PC-9 (cell line): ENCODE measurements at places on chromosomes 5 and 9. TPM values are rescaled to one million over a fixed set of nuclear protein-coding genes. Genes with fewer than 3 reads are reported as not detected.

DNA sequence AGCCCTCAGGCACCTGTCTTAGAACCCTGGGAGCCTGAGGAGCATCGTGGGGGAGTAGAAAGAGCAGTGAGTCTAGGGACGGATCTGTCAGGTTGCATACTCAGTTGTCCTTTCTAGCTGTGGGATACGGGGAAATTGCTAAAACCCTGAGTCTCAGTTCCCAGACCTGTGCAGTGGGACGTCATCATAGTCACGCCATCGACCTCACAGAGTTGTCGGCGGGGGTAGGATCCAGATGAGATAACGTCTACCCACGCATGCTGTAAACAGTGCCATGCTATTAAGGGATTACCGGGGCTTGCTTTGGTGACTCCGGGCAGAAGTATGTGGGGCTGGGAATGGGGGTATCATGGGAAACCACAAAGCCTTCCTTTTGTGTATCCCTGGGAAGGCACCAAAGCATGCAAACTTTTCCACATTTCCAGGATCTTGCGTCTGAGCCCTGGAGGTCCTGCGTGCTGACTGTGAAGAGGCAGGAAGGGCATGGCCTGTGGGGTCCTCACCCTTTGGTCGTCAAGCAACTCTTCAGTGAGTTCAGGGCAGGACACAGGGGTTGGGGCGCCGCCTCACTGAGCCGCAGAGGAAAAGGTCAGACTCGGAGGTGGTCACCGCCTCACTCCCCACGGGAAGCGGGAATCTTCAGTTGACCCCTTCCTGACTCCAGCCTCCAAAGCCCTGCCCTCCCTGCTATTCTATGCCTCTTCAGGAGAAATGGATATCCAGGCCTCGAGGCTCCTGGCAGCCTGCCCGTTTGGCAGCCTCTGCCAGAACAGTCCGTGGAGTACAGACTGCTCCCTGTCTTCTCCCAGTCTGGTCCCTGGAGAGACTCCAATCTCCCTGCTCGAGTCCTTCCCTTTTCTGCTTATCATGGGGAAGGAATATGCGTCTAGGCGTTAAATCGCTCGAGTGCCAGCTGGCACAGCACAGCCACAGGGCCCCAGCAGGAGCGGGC, 186.8 kb upstream of the KLF9 start:
- no peak for DNase-seq

DNA sequence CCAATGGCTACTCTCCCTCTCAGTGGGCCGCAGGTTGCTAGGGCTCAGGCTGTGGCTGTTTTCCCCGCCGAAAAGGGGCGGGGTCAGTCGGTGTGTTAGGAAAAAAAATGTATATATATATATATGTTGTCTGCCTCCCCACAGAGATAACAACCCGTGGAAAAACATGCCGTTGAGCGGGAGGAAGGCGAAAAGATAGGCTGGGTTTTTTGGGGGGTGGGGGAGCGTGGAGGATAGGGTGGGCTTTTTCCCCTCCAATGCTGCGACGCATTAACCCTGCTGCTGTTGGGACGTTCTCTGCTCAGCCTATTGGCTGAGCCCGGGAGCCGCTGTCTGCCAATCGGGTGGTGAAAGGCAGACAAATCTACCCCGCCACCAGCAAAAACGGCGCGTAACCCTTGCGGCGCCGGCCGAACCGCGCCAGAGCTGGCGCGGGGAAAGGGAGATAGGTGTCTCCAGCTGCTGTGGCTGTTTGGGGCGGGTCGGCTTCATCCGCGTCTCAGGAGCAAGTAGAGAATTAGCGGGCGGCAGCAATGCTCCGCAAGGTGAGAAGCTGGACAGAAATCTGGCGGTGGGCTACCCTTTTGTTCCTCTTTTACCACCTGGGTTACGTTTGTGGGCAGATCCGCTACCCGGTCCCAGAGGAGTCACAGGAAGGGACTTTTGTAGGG, at the start of gene PCDHGC4:
PCDHGC4 (plus strand) TSS at position 390 of the 671 bp plus-strand sequence; CDS start at position 534, 144 bp downstream.
- no peak for DNase-seq

GRCh38 chr5:97726106-97726505, 543.1 kb upstream of the RIOK2 start:
- DNase-seq = no peak

Gene CDC20B
- total RNA-seq = not detected in 2 replicates

DNA sequence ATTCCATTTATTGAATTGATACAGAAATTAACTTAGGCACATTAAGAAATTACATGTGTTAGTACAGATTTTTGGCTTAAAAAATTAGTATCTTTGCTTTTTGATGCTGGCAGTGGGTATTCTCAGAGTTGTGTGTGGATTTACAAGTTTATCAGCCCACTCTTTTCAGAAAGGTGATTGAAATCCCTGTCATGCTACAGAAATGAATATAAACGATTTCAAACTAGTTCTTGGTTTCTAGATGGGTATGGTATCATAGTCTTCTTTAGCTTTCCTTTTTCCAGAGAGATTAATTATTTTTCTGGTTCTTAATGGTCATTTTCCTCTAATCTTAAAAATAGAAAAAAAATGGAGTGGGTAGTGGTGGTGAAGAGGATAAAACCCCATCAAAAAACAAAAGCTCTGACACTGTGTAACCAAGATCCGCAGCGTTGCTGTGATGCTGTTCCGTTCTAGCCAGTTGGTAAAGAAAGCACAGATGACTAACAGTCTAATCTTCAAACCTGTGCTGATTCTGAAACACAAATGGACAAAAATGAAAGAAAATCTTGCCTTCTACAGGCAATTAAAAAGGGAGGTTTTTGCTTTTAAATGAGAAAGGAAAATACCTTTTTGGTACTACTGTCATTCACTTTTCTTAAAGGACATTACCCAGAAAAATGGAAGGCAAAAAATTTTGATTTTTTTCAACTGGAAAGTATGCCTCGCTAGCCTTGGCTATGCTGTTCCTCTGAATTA, 5.2 kb downstream of the LRRTM2 start:
- DNase-seq = peak; percentile 24

Gene DUSP1
- 10.3 and 18.4 TPM in 2 replicates for total RNA-seq

Gene FOXI1
- total RNA-seq = not detected in 2 replicates
